GF-D8 (cell line): ENCODE measurements at places on chromosomes 1 and 21.

DNA sequence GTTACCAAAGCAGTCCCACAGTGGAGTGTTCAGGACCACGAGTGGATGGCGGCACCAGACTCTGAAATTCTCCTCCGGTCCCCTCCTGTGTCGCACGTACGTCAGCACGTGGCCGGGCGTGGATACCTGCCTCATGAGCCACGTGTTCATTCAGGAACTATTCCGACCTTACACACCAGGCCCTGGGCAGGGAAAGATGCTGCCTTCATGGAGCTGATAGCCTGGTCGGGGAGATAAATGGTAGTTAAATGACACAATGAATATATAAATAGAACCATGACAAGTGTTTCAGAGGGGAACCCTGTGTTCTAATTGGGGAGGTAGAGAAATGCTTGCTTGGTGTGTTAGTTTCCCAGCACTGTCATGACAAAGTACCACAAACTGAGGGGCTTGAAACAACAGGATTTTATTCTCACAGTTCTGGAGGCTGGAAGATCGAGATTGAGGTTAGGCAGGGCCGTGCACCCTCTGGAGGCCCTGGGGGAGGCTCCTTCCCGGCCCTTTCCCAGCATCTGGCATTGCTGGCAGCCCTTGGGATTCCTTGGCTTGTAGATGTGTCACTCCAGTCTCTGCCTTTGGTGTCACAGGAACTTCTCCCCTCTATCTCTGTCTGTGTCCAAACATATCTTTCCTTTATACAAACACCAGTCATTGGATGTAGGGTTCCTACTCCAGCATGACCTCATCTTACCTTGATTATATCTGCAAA lies 28.9 kb upstream of the GPR137B start:
- no peak for DNase-seq

DNA sequence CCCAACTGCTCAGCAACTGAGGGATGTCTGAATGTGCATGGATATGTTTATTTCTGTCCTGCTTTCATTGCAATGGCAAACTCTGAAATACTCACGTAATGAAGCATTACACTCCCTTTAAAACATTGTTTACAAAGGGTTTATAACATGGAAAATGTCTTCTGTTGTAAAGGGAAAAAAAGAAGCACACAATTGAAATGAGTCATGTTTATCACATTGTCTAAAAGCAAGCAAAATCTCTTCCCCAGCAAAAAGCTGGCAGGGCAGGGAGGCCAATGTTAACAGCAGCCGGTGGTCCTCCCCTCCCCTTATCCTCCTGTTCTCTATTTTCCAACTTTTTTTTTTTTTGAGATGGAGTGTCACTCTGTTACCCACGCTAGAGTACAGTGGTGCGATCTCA lies 3.9 kb upstream of the EFNA1 start:
- DNase-seq = no peak

DNA sequence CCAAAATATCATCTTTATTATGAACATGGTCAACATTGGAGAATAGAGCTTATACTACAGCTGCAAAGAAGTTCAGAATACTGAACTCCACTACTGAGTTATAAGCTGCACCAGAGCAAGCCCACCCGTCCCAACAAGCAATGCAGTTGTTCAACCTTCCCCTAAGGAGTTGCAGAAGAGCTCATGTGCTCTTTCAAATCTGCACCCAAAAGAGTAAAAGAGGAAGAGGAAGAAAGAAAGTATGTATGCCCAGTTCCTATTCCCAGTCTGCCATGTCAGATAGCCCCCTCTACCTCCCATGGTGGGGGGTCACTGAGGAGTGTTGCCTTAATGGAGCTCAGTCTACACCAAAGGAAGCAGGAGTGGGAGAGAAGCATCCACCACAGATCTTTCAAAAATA lies 6.9 kb downstream of the C1orf162 start:
- DNase-seq = peak; percentile 63

DNA sequence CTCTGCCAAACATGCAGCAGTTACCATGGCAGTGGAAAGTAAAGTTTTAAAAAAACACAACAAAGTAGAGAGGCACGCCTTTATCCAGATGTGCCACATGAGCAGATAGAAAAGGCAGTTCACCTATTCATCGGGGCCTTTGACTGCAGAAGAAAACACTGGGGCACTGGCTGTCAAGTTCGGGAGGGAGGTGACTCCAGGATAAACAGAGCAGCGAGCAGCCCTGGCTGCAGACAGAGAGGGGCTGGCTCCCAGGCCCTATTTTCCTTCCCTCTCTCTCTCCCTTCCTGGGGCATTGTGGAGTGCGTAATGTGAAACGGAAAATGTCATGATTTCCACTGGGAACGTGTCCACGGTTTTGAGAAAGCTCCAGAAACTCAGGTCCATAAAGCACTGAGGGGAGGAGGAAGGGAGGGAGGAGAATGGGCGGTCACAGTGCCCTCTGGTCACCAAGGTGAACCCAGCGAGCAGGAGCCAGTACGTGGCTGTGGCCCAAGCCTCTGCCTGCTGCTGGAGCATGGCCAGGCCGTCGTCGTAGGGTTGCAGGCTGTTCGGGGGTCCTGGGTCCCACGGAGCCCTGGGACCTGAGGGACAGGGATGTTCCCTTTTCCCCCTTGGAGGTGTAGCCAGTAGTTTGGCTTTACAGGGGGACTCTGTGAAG lies 114.7 kb upstream of the IRF2BP2 start:
- DNase-seq = peak; percentile 62

GRCh38 chr1:1430992-1431844 lies 4.3 kb upstream of the VWA1 start:
- DNase-seq = peak; percentile 16

DNA sequence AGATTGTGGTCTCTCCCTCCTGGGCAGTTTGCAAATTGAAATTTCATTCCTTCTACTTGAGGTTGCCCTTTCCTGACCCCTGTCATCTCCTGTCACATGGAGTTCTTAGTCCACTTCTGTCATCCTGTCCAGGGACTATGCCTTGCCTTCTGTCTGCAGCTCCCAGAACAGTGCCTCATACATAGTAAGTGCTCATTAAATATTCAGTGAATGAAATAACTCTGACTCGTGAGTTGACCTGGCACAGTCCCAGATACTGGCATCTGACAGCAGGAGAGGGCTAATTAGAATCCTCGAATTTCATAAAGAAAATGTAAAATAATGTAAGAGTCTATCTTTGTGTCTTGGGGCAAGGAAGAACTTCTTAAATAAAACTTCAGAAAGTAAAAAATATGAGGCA lies 50.8 kb downstream of the CNIH3 start:
- DNase-seq = no peak

GRCh38 chr1:212664409-212665199 lies 35.0 kb downstream of the BATF3 start:
- DNase-seq = no peak

GRCh38 chr1:166693673-166694297 lies 145.5 kb upstream of the POGK start:
- DNase-seq = no peak

GRCh38 chr1:187070076-187070475 lies 241.3 kb downstream of the PLA2G4A start:
- DNase-seq = no peak

GRCh38 chr1:150127868-150128267 lies 21.8 kb upstream of the PLEKHO1 start:
- DNase-seq = no peak

DNA sequence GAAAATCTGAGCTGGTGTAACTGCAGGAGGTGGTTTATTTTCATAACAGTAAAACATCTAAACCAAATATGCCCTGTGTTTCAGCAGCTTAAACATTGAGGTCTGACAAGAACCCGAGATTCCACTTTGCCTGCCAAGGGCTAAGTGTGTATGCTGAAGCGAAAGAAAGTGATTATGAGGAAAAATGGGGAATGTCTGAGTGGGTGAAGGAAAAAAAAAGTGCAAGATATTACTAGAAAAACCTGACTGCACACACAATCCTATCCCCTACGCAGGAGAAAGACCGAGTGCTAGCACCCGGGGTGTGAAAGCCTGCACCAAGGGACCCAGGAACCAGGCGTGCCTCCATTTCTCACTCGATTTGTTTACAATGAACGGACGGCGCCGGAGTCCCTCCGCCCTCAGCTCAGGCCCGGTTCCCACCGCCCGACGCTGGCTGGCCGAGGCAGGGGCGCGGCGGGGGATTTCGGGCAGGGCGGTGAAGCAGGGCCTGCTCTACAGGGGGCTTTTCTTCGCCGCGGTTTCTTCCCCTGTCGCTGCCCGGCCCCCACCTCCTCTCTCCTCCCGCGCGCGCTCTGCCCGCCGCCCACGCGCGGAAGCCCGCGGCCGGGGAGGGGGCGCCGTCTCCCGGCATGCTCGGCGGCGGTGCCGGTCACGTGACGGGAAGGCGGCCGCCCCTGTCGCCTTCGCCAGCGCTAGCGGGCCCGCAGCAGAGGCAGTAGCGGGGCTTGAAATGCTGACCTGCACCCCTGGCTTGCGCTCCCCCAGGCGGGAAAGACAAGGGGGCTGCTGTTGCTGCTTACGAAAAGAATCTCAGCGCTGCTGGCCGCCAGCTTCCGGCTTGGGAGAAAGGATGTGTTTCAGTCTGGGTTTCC lies 35.9 kb downstream of the ITPKB start:
- peak; percentile 12 for DNase-seq

- DNase-seq = peak; percentile 100
Observed at GRCh38 chr21:34908419-34909055, 140.6 kb downstream of the RUNX1 start.

DNA sequence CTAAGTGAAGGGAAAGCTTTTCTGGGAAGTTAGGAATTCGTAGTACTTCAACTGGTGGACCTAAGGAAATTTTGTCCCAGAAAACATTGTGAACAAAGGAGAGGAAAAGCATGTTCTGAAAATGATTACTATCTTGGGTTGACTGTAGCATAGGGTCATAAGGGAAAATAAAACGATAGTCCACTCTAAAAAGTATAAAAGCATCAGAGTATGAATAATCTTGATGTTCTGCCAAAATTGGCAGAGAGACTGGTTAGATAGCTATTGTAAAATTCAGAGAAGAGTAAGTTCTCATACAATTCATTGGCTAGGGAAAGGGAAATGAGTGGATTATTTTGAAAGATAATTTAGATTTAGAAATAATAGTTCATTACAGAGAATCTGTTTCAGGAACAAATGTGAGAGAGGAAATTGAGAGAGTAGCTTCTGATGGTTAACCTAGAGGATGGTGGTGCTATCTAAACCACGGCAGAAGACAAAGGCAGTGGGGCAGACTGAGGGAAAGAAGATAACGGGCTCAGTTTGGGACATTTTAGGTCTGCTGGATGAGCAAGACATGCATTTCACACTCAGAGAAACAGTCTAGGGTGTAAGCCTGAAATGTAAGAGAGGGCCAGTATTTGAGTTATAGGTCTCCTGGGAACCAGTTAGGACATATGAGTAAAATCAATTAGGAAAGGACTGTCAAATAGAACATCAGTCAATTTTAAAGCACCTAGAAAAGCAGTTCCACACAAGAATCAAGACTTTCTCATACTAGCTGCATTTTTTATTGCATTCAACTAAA lies 799.3 kb upstream of the CXADR start:
- no peak for DNase-seq

- DNase-seq = no peak
Observed at GRCh38 chr1:156117414-156118176, 3.1 kb downstream of the LMNA start.

- no peak for DNase-seq
Observed at GRCh38 chr1:67850151-67850551, 16.9 kb upstream of the GNG12 start.

- no peak for DNase-seq
Observed at GRCh38 chr21:15719976-15720375, 9.8 kb upstream of the USP25 start.

GRCh38 chr1:194056169-194056568 lies 869.8 kb upstream of the B3GALT2 start:
- DNase-seq = no peak

DNA sequence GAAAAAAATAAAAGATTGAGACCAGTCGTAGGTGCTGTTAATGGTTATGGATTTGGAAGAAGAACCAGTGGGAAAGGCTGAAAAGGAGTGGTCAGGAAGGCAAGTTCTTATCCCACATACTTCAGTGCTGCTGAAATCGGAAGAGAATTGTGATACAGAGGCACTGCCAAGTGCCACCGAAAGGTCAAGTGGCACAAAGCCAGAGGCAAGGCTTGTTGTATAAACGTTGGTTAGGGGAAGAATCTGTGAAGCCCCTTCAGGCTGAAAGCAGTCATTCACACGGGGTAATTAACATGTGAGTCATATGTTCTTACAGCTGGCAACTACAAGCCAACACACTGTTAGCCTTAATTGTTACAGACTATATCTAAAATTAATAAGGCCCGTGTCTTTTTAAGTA lies 48.8 kb downstream of the ZBTB40 start:
- DNase-seq = no peak

- no peak for DNase-seq
Observed at GRCh38 chr1:157580179-157580827, 17.6 kb downstream of the FCRL4 start.

- no peak for DNase-seq
Observed at GRCh38 chr1:145757420-145757819, 38.1 kb downstream of the CD160 start.

DNA sequence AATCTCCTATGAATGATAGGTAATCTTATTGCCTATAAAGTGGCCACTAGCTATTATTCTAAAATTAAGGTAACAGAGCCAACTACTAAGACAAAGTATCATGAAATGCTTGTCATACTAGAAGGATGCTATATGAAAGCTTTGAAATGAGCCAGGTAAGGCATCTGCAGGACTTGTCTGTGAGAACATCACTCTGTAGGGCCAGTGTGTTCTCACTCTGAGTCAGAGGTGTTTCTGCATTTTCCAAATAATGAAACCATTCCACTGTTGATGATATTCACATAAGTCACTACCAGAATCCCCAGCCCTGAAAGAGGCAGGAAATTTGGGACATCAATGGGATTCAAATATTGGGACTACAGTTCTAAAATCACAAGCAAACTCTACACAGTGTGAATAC lies 25.8 kb upstream of the GBP5 start:
- no peak for DNase-seq

DNA sequence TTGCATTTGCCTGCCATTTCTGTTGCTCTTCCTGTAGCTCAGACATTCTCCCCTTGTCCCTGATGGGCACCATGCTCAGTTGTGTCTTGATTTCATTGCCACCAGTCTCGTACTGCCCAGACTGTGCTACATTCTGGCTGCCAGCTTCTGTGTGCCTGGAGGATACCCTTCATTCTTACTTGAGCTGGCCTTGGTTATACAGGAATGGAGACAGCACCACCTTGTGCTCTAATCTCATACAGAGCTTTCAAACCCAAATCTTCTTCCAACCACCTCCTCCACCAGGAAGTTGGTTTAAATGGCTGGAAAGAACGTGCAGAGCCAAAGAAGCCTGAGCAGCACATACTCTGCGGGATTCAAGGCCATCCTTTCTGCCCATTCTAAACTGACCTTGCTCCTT lies 165.3 kb downstream of the SLC35F3 start:
- DNase-seq = no peak

DNA sequence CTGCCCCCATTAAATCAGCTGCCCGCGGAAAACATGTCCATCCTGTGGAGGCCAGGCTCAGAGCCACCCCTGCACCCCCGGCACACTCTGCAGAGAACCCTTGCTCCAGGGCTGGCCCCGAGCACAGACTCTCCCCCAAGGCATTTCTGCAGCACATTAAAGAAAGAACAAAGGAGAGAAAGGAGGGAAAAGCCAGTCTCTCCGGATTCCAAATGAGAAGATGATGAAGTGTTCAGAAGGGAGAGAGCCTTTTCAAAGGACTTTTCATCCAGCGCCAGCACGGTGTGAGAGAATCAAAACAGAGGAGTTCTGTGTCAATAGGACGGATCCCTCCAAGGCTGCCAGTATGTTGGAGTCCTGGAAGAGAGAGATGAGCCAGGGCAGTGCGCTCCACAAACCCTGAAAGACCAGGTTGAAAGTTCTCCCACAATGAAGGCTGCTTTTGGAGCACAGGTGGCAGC lies 498.3 kb downstream of the NPHP4 start:
- DNase-seq = no peak

GRCh38 chr1:14184454-14184853 lies 414.0 kb upstream of the KAZN start:
- DNase-seq = no peak
